ENCODE measurements at places on chromosomes 2 and 18. TPM values are rescaled to one million over a fixed set of nuclear protein-coding genes. Genes with fewer than 3 reads are reported as not detected.

CRYBA2 gene
- total RNA-seq, result not detected

KCNJ3 gene
- total RNA-seq, result not detected

DNA sequence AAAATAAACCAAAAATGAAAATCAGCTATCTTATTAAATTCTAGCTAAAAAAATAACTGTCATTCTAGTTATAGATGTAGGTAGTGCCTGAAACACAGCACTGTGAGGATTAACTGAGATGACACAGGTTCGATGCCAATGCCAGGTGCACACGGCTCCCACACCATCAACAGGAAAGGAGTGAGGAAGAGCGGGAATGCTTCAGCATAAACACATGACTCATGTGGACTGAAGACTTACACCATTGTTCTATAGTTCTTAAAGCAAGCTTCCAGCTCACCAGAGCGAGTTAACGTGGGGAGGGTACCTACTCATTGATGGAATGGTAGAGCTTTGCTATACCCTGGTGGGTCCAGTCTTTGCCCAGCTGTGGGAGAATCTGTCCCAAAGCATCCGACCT lies 76.7 kb downstream of the EMILIN2 start:
- peaks cover 3% of the 10 kb centered on the region for H3K36me3 ChIP-seq
- no peak for DNase-seq
- no peak overlapping the region for H3K27ac ChIP-seq
- H3K4me3 ChIP-seq, result no peak overlapping the region
- no peaks in the 10 kb centered on the region for H3K27me3 ChIP-seq

GRCh38 chr2:29247336-29247914 lies 132.2 kb downstream of the CLIP4 start:
- peaks cover 6% of the 10 kb centered on the region for H3K27me3 ChIP-seq
- H3K4me1 ChIP-seq, result no peaks in the 10 kb centered on the region
- H3K36me3 ChIP-seq, result no peaks in the 10 kb centered on the region
- DNase-seq, result no peak
- H3K27ac ChIP-seq, result no peak overlapping the region

GRCh38 chr2:241393524-241394196 lies 37.6 kb downstream of the FARP2 start:
- H3K4me3 ChIP-seq, result no peak overlapping the region
- H3K27ac ChIP-seq, result no peak overlapping the region
- no peak for DNase-seq
- no peaks in the 10 kb centered on the region for H3K36me3 ChIP-seq
- no peaks in the 10 kb centered on the region for H3K27me3 ChIP-seq

Data from T-helper 17 cell (primary cell).